ENCODE measurements at places on chromosomes 1 and 21.

- no peak for DNase-seq
These were observed 546.2 kb upstream of the ADGRL2 start for GRCh38 chr1:81254560-81254959.

GRCh38 chr1:154288661-154289060, 16.2 kb downstream of the HAX1 start:
- no peak for DNase-seq

GRCh38 chr21:32048353-32048752, 175.5 kb downstream of the HUNK start:
- DNase-seq = no peak

DNA sequence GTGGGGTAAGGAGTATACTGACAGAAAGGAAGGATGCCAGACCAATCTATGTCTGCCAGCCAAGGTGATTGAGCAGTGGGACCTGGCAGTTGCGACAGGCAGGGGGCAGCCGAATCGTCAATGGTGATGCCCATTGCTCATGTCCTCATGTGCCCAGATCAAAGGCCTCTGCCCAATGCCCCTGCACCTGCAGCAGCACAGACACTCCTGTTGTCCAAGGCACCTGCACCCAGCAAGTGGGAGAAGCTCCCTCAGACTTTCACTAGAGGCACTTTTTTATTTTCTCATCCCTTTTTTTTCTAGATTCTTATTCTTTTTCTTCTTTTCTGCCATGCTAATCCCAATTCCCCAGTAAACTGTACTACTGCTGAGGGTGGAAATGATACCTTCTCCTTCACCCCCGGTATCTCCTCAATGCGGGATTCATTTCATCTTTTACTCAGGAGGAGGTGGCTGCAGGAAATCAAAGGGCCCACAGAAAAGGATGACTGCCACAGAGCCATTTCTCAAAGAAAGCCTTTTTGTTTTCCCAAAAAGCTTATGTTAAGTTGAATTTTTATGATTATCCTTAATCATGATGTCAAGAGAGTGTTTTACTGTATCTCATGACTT, 332.0 kb downstream of the PAPPA2 start:
- no peak for DNase-seq

DNA sequence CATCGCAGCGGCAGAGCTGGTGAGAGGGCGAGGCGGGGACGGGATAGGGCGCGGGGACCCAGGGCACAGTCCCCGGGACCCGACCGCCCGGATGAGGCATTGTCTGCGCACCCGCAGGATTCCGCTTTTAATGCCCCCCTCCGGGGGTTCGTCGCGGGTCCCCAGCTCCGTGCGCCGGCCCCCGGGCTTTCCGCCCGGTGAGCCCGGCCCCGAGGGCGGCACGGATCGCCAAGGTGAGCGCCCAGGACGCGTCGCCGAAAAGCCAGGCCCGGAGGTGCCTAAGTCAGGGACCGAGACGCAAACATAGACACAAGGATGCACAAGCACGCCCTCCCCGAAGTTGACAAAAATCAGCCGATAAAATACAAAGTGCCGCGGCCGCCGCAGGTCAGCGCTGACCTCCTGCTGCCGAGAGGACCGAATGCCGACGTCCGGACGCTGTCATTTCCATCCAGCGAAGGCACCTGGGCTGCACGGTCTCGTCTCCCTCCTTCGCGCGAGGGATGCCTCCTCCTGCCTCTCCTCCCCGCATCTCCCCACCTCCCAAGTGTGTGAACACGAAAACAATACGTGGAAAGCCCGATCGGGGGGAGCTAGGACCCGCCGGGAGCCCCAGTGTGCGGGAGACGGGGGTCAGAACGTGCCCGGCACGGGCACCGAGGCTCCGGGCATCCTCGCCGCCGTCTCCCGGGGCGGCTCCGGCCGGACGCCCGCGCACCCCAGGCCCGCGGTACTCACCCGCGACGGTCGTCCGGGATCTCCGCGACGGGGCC, 101.1 kb upstream of the SOD1 start:
- no peak for DNase-seq

- peak; percentile 91 for DNase-seq
These were observed 11.7 kb downstream of the SEMA4A start for GRCh38 chr1:156165083-156165482.

GRCh38 chr1:157829711-157830110, 9.8 kb upstream of the FCRL1 start:
- no peak for DNase-seq

- peak; percentile 10 for DNase-seq
These were observed 42.7 kb upstream of the SLC19A2 start for GRCh38 chr1:169528215-169529067.

- no peak for DNase-seq
These were observed 38.6 kb downstream of the UBE2G2 start for GRCh38 chr21:44763050-44763378.

- no peak for DNase-seq
These were observed 6.6 kb downstream of the DVL1 start for GRCh38 chr1:1342584-1343115.

GRCh38 chr1:235923466-235924021, 56.8 kb upstream of the LYST start:
- no peak for DNase-seq

- DNase-seq = no peak
These were observed 8.7 kb upstream of the SNAPIN start for GRCh38 chr1:153649863-153650235.

DNA sequence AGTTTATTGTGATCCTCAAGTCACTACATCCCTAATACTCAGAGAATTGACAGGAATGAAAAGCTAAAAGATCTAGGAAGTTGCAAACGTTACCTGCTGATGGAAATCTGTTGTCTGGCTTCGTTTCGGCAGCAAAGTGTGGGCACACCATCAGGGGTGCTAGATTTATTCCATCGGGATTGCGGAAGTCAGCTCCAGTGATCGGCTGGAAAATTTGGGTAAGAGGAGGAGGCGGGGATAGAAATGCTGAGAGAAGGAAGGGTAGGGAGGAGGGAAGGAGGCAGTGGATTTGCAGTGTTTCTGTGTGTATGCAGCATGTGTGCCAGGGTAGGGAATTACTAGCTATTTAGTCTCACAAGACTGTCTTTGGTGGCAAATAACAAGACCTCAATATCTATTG, at the start of gene CTSK:
Gene CTSK, minus strand, starts transcription at position 140 of the 400 bp plus-strand sequence. CDS start 1,455 bp downstream, outside the sequence.
- no peak for DNase-seq

GRCh38 chr1:67607699-67608098, 77.3 kb upstream of the GADD45A start:
- DNase-seq = no peak

DNA sequence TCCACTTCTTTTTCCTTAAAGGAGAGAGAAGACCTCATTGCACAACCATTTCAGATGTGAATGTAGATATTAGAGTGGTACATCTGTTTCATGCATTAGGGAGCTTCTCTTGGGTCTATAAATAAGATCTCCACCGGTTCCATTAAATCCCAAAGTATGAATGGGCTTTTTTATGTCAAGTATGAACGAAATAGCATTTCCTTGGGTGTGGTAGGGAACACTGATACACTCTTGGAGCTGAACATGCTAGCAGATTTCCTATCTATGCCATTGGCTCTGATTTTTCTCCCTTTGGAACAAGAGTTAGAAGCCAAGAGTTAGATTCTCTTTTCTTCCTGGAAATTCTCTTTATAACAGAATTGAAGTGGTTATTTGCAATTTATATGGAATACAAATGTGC, 245.6 kb upstream of the ADAMTS5 start:
- DNase-seq = no peak

- no peak for DNase-seq
These were observed 7.4 kb upstream of the GREM2 start for GRCh38 chr1:240619357-240619756.

DNA sequence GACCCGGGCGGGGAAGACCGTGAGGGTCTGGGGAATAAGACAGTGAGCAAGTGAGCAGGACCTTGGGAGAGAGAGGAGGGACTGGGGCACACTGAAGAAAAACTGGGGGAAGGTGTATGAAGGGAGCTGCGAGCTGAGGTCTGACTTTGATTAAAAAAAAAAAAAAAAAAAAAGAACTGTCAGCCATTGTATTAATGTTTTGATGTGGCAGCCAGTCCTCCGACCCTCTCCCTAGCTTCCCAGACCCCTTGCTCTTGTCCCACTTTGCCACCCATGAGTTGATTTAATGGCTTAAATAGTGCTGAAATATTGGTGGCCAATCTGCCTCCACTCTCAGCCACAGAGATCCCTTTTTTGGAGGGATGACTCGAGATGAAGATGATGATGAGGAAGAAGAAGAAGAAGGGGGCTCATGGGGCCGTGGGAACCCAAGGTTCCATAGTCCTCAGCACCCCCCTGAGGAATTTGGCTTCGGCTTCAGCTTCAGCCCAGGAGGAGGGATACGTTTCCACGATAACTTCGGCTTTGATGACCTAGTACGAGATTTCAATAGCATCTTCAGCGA, 652 bp downstream of the HAX1 start:
- peak; percentile 7 for DNase-seq

GRCh38 chr1:169869426-169869825, 24.3 kb downstream of the SCYL3 start:
- DNase-seq = no peak

DNA sequence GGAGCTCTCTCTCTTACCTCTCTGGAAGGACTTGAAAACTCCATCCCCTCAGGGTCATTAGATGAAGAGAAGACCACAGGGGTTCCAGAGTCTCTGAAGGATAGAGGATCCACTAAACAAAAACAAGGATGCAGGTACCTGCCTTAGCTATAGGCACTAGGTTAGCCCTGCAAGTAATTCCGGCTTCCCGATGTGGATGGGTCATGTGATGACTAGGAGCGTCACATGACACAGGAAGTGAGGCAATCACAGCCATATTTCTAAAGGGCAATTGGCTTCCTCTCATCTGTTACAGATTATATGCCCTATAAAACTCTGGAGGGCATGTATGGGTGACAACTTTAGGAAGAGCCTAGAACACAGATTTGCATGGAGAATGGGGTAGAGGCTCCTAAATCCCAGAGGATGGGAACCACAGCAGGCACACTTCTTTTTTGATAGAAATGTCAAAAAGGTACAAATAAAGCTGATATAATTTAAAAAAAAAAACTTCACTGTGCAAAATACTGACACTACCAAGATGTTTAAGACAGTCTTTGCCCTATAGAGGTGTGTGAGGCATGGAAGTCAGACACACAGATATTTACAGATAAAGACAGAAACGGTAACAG, 14.1 kb downstream of the ENTREP3 start:
- peak; percentile 79 for DNase-seq

DNA sequence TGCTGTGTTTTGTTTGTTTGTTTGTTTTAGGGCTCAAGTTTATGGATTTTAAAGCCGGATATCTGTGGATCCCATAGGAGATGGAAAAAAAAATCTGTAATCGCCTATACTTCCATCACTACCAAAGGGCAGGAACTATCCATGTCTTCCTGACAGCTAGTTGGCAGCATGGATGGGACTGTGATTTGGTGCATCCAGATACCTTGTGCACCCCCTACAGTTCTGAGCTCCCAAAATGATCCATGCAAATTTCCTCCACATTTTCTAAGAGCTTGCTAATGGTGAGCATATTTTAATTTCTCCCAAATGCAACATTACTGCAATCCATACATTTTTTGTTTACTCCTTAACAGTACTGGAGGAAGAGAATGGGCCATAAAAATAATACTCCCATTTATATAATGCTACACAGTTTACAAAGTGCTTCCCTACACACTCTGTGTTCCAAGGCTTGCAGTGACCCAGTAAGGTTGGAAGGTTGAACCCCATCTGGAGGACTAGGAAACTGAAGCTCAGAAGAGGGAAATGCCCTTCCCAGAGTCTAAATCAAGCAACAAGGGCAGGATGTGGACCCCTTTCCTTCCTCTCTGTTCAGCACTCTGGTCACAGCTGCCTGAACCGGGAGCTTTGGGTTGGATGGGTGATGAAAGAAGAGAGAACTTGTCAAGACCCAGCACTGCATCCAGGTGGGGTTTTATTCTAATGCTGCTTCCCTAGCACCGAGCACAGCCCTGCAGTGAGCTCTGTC, 48.0 kb downstream of the CAPN8 start:
- DNase-seq = no peak

GRCh38 chr1:228941666-228942065, 206.4 kb downstream of the RHOU start:
- DNase-seq = peak; percentile 61

- DNase-seq = no peak
These were observed 2.4 kb upstream of the PEF1 start for GRCh38 chr1:31647106-31647505.

GRCh38 chr1:208599063-208599462, 354.9 kb upstream of the PLXNA2 start:
- no peak for DNase-seq

DNA sequence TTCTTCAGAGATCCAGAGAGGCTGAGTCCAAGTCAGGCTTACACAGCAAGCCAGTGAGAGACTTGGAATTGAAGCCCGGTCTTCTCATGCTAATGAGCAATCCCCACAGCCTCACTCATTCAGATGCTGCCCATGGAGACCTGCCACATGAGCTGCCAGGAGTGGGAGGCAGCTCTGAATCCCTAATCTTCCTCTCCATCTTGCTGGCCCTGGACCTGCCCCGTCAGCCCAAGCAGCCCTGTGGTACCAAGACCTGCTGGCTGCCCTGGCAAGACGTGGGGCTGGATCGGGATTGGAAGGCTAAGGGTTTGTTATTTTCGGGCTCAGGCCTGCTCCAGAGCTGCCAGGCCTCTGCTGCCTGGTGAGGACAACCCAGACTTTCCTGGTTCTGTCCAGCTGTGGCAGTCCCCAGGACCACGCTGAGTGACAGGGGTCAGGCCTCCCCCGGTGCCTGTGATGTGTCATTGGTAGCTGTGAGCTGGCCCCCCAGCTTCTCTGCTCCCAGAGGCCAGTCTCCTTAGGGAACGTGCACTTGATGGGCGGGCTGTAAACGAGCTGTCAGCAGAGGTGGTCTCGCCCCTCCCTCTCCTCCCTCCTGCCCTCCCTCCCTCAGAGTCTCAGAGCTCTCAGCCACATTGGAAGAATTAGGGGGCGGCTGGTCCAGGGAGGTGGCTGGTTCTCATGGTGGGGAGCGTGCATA, 135.0 kb downstream of the FOXD2 start:
- DNase-seq = no peak

DNA sequence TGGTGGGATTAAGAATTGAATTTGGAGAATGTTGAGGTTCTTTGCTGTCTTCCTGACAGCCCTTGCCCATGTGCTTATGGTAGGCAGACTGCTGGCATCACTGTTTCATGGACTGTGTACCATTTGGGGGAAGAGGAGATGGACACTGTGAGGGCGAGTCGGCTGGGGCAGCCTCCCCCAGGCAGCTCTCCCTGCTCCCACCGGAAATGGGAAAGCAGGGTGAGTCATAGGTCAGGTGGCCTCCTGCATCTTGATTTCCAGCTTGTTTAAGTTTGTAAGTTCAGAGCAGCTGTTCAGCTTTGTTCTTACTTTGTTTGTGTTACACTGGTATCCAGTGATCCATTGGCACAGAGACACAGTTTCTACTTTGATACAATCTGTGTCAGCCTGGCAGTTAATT, 87.2 kb upstream of the CNIH3 start:
- DNase-seq = no peak

- DNase-seq = no peak
These were observed 104.6 kb downstream of the NEGR1 start for GRCh38 chr1:72177711-72178110.

DNA sequence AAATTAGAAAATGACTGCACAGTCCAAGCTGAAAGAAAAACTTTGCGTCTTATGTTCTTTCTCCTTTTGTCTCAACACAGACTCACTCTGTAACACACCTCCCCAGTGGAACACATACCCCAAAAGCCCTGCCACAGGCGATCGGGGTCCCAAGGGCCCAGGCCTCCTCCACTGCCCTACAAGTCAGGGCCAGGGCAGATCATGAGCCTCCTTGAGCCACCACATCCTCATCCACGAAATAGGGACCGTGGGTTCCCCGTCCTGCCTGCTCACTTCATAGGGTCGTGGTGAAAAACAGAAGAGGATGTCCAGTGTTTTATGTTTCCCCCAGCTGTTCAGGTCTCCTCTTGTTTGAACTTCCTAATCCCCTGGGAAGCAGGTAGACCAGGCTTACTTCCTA, 116.7 kb downstream of the KCNN3 start:
- DNase-seq = no peak

GRCh38 chr1:205046870-205047269, 3.9 kb downstream of the CNTN2 start:
- DNase-seq = no peak

Measured in CD14-positive monocyte (primary cell).